HepG2 (cell line): ENCODE measurements at places on chromosomes 2 and 18. TPM values are rescaled to one million over a fixed set of nuclear protein-coding genes. Genes with fewer than 3 reads are reported as not detected.

- peak; percentile 60 for DNase-seq
Measured at GRCh38 chr2:166419616-166419934, 43.8 kb upstream of the SCN9A start.

DNA sequence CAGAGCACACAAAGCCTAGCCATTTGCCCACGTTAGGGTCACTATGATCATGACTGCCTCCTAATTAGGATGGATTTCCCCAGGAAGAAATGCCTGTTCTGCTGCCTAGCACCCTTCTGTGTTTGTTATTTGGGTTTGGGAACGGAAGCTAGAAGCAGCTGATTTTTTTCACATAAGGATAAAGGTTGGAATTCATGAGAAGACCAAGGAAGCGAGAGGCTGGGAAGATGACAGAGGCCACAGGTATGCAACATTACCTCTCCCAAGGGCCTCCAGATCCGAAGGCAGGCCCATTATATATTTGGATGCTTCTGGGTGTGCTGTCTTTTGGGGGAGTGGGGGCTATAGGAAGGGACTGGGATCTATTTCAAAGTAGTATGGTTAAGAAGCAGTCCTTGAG lies 204.7 kb downstream of the FBXO15 start:
- no peak for DNase-seq

Gene CREG2
- polyA plus RNA-seq, result 0.20 and 0.26 TPM in 2 replicates

DNA sequence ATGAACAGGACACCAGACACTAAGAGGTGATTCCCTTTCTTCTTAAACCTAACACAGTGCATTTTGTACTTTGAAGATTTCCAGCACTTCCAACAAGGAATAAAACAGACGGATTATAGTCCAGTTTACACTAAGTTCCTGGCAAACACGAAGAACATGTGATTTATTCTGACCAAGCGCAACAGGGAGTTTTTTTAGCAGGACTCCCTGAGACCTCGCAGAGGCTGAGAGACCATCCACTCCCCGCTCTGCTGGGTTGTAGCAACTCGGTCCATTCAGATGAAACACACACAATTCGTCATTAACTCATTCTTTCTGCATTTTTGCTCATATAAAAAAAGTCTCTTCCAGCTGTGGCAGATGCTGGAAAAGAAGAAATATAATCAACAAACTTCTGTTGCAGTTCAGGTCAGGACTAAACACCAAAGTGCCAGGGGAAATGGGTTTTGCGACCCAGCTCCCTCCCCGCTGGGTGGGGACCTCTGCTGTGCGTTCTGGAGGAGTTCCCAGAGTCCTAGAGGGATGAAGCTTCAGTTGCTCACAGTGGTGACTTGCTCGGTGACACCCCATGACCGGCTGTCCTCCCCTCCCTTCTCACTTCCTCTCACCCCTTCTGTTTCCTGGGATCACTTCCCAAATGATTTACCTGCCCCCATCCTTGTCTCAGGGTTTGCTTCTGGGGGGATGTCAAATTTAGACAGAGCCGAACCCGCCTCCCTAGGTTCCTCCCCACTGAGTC lies 52.5 kb downstream of the KCNF1 start:
- no peak for DNase-seq

Gene CETN1
- polyA plus RNA-seq, result not detected in 2 replicates

DNA sequence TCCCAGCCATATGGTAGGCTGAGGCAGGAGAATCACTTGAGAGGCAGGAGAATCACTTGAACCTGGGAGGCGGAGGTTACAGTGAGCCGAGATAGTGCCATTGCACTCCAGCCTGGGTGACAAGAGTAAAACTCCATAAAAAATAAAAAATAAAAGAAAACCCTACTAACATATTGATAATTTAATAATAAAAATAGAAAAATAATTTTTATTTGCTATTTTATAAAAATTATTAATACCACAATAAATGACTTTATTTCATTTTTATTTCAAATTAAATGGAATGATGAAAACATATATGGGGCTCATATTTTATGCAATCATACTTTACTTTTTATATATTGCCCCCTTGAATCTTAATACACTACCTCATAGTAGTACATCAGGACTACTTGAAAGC lies 20.4 kb downstream of the TMEM182 start:
- DNase-seq, result no peak

- DNase-seq, result no peak
Measured at GRCh38 chr2:6359964-6360363, 505.7 kb downstream of the CMPK2 start.

- no peak for DNase-seq
Measured at GRCh38 chr2:31378389-31378788, 36.2 kb downstream of the XDH start.

Gene MLPH
- 0.12 and 0.27 TPM in 2 replicates for polyA plus RNA-seq

DNA sequence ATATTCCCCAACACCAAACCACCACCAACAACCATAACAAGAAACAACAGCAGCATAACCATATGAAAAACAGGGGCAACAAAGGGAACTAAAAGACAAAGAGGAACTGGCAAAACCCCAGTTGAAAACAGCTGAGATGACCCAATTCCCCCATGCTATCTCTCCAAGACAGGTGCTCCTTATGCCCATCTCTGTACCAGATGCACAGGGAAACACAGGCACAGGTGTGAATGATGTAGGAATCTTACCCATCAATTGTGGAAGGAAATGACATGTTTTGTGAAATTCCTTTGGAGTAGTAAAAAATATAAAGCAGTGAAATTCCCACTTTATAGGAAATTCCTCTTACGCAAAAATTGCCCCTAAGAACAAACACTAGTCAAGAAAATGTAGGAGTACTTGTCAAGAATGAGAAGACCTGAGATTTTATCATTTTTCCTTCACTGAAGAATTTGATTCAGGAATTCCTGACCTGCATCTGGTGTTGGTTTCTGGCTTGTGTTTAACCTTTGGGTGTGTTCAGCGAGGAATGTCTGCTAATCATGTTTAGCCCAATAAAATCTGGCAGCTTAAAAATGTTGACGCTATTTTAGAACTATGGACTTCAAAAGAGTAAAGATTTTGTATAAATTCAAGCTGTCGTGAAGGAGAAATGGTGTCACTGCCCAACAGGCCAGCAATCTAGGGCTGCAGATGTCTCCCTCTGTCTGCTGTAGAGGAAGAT lies 67.7 kb upstream of the ARHGAP28 start:
- DNase-seq, result no peak

GRCh38 chr2:236503100-236503499 lies 66.5 kb upstream of the ACKR3 start:
- DNase-seq, result no peak

- DNase-seq, result no peak
Measured at GRCh38 chr2:206627632-206628031, 14.7 kb upstream of the FAM237A start.
